ENCODE measurements at places on chromosomes 5 and 9. TPM values are rescaled to one million over a fixed set of nuclear protein-coding genes. Genes with fewer than 3 reads are reported as not detected.

ZNF169 gene
- total RNA-seq, result 4.7 TPM

PCDHB3 gene
- total RNA-seq, result 1.3 TPM

LRRC70 gene
- 1.0 TPM for total RNA-seq

NEUROG1 gene
- not detected for total RNA-seq

TUT7 gene
- 29.9 TPM for total RNA-seq

DOK3 gene
- 6.7 TPM for total RNA-seq

GRCh38 chr9:9177081-9177480 lies 1377.5 kb upstream of the DMAC1 start:
- H3K27ac ChIP-seq, result no peak overlapping the region
- H3K36me3 ChIP-seq, result no peaks in the 10 kb centered on the region
- no peak for DNase-seq
- no peak overlapping the region for H3K4me3 ChIP-seq
- no peaks in the 10 kb centered on the region for H3K27me3 ChIP-seq
- no peaks in the 10 kb centered on the region for H3K4me1 ChIP-seq

- H3K4me3 ChIP-seq, result no peak overlapping the region
- no peak for DNase-seq
- H3K27me3 ChIP-seq, result no peaks in the 10 kb centered on the region
- no peak overlapping the region for H3K27ac ChIP-seq
- H3K36me3 ChIP-seq, result no peaks in the 10 kb centered on the region
- H3K4me1 ChIP-seq, result no peaks in the 10 kb centered on the region
Observed at GRCh38 chr9:1129382-1129781, 79.2 kb downstream of the DMRT2 start.

DNA sequence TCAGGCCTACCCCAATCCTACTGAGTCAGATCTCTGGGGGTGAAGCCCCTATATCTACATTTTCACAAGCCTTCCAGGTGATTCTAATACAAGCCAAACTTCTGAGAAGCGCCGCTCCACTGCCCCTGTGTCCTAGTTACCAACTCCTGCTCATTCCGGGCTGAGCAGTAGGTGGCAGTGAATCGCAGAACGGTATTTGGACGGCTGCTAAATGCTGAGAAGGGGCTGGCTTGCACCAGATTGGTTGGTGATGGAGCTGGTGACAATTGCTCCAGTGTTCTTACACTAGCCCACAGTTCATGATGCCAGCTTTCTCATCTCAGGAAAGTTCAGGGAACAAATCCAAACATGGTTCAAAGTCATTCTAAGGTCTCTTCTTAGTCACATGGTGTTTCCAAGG lies 31.1 kb upstream of the FGF1 start:
- H3K27me3 ChIP-seq, result no peaks in the 10 kb centered on the region
- H3K36me3 ChIP-seq, result no peaks in the 10 kb centered on the region
- no peak for DNase-seq
- H3K4me3 ChIP-seq, result no peak overlapping the region
- H3K4me1 ChIP-seq, result peaks cover 33% of the 10 kb centered on the region

- peaks cover 20% of the 10 kb centered on the region for H3K4me1 ChIP-seq
- DNase-seq, result no peak
- no peak overlapping the region for H3K27ac ChIP-seq
- no peaks in the 10 kb centered on the region for H3K36me3 ChIP-seq
Observed at GRCh38 chr5:112979723-112980122, 3.1 kb downstream of the DCP2 start.

GRCh38 chr5:101585366-101585765 lies 682.3 kb upstream of the ST8SIA4 start:
- H3K4me3 ChIP-seq, result no peak overlapping the region
- H3K4me1 ChIP-seq, result no peaks in the 10 kb centered on the region
- DNase-seq, result no peak
- H3K27ac ChIP-seq, result no peak overlapping the region

GRCh38 chr5:141524604-141525597 lies 36.0 kb downstream of the PCDHGC5 start:
- peak overlapping the region; percentile 81 for H3K27ac ChIP-seq
- peaks cover 54% of the 10 kb centered on the region for H3K36me3 ChIP-seq
- no peak overlapping the region for H3K4me3 ChIP-seq
- DNase-seq, result peak; percentile 97
- peaks cover 71% of the 10 kb centered on the region for H3K4me1 ChIP-seq

- no peaks in the 10 kb centered on the region for H3K4me1 ChIP-seq
- H3K36me3 ChIP-seq, result no peaks in the 10 kb centered on the region
- no peak overlapping the region for H3K27ac ChIP-seq
- no peak for DNase-seq
- no peaks in the 10 kb centered on the region for H3K27me3 ChIP-seq
Observed at GRCh38 chr5:86824637-86825036, 206.9 kb downstream of the COX7C start.

GRCh38 chr5:166883016-166883415 lies 1408.4 kb upstream of the WWC1 start:
- no peak overlapping the region for H3K27ac ChIP-seq
- no peak for DNase-seq
- H3K4me1 ChIP-seq, result no peaks in the 10 kb centered on the region
- no peak overlapping the region for H3K4me3 ChIP-seq
- no peaks in the 10 kb centered on the region for H3K27me3 ChIP-seq
